ENCODE measurements at places on chromosomes 3 and 15.

GRCh38 chr3:126666658-126667528 lies 12.0 kb upstream of the TXNRD3 start:
- no peak for DNase-seq

DNA sequence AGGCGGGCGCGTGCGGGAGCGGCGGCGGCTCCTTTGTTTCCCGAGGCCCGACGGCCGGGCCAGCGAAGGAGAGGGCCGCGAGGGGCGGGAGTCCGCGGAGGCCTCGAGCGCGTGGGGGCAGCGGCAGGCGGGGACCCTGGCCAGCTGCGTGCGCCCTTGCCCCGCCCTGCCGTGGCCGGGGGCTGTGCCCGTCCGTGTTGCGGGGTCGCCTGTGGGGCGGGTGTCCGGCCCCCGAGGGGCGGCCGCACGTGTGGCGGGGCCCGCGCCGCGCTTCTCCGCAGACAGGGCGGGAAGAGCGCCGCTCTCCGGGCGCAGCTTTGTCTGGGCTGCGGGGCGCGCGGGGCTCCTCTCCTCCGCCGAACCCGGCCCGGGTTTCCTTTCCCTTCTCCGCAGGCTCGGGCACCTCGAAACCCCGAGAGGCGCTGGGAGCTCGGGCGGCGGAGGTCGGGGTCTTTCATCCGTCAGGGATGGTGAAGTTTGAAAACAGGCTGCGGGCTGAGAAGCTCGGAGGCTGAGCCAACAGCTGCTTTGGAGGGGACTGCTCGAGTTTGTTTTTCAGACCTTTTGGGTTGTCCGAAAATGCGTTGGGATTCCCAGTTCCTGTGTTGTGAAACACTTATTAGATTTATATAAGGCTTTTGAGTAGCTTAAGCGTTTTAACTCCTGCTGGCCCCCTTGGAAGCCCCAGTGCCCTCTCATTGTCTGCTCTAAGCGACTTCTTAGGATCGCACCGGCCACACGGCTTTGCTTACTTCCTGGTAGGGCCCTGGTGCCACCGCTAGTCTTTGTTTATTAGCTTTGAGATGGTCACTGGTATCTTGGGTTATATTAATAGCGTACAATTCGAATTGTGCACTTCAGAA lies 817 bp downstream of the USP3 start:
- peak; percentile 13 for DNase-seq

GRCh38 chr3:72311425-72311824 lies 526.5 kb upstream of the PROK2 start:
- no peak for DNase-seq

DNA sequence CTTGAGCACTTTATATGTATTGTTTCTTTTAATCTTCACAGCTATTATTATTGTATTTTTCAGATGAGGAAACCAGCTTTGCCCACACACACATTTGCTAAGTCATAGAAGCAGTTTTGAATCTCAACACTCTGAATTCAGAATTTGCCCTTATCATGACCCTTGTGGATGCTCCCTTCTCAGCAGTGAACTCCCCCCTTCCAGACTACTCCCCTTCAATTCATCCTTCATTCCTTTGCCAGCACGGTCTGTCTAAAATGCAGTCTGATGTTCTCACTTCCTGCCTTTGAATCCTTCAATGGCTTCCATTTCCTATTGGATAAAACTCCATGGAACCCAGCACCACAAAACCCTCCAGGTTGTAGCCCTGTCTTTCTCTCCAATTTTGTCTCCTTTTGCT lies 52.5 kb upstream of the TSC22D2 start:
- DNase-seq, result no peak

DNA sequence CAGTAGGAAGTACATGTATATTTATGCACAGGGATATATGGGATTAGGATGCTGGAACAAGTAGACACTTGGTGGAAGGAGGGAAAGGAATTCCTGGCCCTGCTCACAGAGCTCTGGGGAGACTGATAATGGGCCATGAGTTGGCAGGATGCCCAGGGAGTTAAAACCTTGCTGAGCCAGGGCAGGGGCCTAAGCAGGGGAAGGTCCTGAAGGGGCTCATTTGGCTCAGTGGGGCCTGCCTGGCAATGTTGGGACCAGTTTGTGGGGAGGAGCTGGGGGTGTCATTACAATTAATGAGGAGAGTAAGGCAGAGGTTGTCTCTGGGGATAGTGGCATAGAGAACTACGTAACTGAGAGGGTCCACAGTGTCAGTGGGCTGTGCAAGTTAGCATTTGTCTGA lies 124.2 kb upstream of the ADPGK start:
- DNase-seq, result no peak

GRCh38 chr3:134038071-134038491 lies 8.4 kb upstream of the SLCO2A1 start:
- no peak for DNase-seq

DNA sequence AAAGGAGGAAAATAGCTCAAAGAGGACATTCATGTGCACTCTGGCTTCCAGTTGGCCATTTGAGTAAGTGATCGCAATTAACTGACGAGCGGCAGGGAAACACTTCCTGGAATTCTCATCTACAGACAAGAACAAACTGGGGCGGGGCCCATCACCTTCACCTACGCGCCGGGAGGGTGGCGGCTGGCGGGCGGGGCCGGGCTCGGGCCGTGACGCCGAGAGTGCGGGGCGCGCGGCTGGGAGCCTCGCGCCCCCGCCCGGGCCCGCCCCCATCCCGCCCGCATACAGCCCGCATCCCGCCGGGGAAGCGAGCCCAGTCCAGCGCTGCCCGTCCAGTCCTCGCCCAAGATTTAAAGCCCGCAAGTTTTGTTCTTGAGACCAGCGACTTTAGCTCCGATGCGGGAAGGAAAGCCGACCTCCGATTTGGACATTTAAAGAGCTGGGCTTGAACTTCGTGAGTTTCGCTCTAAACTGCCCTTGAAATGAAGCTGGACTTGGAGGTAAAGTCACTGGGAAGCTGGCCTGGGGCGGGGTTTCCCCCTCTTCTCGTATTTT lies at the start of gene B3GNT5:
B3GNT5 (plus strand) TSS at position 281 of the 555 bp plus-strand sequence. CDS start 16,546 bp downstream, outside the sequence.
- DNase-seq, result no peak

DNA sequence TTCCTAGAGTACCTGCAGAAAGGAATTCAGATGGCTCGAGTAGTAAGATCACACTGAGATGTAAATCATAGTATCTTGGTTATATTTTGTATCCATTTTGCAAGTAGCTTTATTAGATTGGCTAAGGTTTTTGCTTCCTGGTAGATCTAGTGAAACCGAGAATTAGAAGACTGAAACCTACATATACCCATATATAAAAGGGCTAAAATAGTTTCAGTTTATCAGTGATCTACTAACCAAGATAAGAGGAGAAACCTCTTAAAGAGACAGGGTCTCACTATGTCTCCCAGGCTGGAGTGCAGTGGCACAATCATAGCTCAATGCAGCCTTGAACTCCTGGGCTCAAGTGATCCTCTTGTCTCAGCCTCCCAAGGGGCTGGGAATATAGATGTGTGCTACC lies 135.3 kb downstream of the PCCB start:
- DNase-seq, result no peak

DNA sequence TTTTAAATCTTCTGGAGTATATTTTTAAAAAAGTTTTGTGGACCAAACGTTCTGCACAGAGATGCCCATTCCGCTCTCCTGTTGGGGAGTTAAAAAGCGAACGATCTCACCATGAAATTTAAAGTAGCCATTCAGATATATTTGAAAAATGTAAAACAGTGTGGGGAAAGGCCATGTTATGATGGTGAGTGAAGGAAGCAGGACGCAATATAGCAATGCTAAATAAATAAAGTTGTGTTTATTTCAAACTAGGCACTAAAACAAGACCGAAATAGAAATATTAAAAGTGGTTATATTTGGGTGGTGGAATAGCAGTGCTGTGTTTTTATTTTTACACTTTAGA lies 327 bp upstream of the CCDC13 start:
- DNase-seq, result no peak

- DNase-seq, result no peak
Observed at GRCh38 chr3:110767838-110768237, 303.8 kb upstream of the NECTIN3 start.

GRCh38 chr3:186471771-186472170 lies 72.4 kb downstream of the CRYGS start:
- no peak for DNase-seq

GRCh38 chr3:172716476-172716875 lies 5.6 kb upstream of the NCEH1 start:
- DNase-seq, result no peak

Data from stimulated activated CD4-positive, alpha-beta T cell treated with anti-CD3 and anti-CD28 coated beads, Interleukin-1b, Interleukin-23, amount 100 ng/mL, for 1 hour (primary cell).